ENCODE measurements at places on chromosomes 13 and 19.

DNA sequence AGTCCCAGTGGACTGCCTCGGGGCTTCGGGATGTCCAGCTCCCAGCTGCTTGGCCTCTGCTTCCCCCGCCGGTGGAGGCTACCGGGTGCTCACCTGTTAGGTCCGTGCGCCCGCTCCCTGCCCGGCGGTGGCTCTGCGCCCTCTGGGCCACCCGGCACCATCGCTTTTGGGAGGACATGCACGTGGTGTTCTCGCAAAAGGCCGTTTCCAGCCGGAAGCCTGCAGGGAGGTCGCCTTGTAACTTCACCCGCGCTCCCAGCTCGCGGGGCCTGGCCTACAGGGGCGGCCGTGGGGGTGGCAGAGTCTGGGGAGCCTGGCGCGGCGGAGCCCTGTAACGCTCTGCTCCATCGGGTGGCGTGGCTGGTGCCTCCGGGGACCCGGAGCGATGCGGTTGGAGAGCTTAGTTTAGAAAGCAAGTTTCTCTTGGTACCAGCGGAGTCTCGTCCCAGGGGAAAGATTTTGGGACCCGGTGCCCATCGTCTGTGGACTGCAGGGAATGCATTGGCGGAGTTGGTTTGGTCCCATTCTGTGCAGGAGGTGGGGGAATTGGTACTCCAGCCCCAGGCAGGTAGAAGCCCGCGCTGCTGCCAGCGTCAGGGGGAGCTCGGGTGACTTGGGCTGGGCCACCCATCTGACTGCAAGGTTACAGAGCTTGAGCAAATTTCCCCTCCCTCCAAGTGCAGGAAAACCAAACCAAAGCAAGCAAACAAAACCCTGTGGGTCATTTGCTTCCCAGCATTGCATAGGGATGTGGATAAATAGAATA lies 673 bp downstream of the SPATA13 start:
- no peak for DNase-seq

DNA sequence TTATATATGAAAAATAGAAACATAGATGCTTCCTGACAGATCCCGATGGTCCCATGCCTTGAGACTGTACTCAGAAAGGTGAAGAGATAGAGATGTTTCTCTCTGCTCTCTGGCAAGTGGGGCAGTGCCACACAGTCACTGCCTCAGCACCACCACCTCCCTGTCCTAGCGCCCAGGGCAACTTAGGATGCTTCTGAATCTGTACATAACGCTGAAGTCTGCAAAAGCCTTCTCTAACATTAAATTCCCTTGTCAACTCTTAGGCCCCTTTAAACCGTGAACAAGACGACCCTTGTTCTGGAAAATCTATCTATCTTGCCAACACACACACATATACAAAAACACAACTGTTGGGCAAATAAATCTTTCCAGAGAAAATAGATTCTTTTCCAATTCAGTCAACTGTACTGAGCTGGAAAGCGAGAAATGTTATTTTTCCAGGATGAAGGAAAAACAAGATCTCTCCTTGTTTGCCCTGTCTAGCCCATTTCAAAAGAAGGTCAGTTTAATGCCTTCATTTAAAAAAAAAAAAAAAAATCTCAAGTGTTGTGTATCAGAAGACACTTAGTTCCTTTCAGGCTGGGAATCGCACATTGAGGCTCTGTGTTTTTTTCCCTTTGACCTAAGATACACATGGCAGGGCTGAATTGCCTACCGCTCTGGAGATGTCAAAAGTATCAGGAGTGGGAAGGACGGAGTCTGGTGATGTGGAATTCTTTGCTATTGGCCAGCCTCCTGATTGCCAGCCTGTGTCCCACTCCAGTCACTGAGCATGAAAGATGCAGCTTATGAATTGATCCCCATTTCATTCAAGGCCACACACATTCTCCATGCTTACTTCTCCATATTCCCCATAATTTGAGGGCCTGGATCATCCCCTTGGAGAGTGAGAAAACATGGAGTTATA lies 241.4 kb downstream of the LACC1 start:
- DNase-seq = no peak

DNA sequence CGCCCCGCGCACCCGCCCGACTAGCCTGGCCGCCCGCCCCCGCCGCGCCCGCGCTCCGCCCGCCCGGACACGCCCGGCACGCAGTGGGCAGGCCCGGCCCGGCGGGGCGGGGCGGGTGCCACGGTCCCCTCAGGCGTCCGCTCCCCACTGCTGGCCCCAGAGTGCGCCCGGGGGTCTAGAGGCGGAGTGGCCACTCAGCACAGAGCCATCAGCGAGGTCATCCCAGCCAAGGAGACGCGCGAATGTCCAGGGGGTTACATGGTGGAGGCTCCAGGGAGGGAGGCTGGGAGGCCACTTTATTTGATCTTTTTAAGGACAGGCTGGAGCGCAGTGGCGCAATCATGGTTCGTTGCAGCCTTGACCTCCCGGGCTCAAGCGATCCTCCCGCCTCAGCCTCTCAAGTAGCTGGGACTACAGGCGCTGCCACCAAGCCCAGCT lies 236 bp upstream of the TINCR start:
- no peak for DNase-seq

GRCh38 chr13:25743421-25743820 lies 308.4 kb downstream of the SHISA2 start:
- no peak for DNase-seq

DNA sequence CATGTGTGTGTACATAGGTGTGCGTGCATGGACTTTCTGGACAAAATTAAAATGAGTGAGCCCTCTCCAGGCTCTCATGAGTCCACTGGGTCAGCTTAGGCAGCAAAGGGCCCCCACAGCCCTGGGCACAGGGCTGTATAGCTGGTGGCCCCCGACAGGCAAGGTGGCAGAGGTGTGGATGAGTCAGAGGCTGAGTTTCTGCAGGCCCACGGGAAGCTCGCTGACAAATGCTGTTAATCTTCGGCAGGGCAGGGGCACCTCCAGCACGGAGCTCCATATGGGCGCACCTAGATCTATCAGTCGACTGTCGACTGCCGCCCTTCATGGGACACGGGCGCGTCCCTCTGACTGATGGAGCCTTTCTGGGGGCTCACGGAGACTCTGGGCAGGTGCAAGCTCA lies 181.1 kb downstream of the URI1 start:
- no peak for DNase-seq

DNA sequence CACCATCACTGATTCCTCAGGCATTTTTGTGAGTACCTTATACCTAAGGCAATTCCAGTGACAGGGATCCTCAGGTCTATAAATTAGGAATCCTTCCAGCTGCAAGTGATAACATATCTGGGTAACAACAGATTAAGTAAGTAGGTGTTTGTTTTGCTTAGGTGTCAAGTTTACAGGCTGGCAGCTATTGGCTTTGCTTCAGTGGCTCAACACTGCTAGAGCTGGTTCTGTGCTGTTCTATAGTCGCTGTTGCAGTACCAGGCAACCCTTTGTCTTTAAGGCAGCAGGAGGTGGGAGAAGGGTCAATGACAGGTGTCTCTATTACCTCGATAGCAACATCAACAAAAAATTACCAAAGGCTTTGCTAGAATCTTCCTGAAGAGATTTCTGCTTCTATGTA lies 27.0 kb downstream of the SLC10A2 start:
- DNase-seq = peak; percentile 37

GRCh38 chr19:41223431-41224234 lies 4.6 kb downstream of the AXL start:
- DNase-seq = no peak

DNA sequence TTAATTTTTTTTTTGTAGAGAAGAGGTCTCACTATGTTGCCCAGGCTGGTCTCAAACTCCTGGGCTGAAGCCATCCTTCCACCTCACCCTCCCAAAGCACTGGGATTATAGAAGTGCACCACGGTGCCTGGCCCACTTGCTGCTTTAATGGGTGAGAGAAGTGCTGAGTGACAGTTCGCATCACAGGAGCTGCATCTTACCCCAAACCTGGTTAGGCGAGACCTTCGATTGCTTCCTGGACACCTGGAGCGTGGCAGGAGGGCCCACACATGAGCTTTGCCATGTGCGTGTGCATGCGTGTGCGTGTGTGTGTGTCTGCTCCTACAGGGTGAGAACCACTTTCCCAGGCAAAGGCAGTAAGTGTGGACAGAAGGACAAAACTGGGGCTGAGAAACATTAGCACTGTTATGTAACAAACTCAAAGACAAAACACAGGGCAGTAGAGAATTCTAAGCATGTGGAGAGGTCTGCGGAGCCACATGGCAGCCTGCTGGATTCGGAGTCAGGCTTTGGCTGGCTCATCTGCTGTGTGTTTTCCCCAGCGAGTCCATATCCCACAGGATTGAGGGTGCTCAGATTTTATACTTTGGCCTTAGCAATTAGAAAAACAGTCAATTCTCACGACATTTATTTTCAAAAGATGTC lies 11.7 kb upstream of the MTIF3 start:
- DNase-seq = no peak

DNA sequence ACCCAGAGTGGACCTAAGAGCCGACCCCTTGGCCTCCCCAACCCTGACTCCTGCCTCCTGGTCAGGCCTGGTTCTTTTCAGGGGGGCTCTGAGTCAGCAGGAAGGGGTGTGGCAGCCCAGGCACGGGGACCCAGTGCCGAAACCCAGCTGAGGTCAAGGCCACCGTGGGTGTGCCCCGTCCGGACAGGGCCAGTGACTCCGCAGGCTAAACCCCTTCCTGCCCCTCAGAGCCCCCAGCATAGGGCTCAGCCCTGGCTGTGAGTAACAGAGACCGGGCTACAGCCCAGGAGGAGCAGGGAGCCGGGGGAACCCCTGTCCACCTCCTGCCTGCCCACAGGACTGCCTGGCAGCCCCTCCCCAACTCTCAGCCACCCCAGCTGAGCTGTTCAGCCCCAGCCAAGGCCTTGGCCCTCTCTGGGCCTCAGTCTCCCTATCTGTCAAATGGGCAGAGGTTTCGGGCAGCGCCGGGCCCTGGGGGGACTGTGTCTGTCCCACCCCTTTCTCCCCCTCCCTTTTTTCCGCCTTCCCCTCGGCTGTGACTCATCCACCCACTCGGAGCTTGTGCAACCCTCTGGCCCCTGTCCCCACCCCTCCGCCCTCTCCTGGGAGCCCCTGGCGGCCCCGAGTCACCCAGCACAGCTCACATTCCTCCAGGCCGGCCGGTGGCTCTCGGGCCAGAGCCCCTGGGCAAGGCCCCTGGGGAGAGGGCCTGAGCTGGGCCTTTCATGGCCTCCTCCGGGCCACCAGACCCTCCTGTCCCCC lies 8.6 kb downstream of the ZBTB7A start:
- DNase-seq = no peak

GRCh38 chr13:69389899-69390298 lies 717.7 kb upstream of the ATXN8OS start:
- DNase-seq = no peak

- no peak for DNase-seq
These were observed 1.9 kb upstream of the RHPN2 start for GRCh38 chr19:33066543-33066942.

- no peak for DNase-seq
These were observed 14.5 kb downstream of the KLK4 start for GRCh38 chr19:50896591-50897190.

GRCh38 chr13:44730851-44731250 lies 154.7 kb upstream of the TSC22D1 start:
- no peak for DNase-seq

- no peak for DNase-seq
These were observed 2.1 kb downstream of the HAMP start for GRCh38 chr19:35284153-35285094.

DNA sequence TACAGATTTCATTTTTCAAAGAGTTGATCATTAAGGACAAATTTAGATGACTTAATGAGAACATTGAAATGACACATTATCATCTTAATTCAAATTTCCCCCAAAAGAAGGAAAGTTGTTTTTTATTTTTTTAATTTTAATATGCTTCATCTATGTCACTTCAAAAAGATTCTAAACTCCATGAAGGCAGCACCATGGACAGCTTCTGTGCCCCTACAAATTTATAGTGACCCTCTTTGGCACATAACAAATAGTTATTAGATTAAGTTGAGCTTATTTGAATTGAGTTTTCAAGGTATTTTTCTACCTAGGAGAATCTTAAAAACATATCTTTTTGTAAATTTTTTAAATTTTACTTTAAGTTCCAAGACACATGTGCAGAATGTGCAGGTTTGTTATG lies 198.6 kb downstream of the DCT start:
- DNase-seq = no peak

GRCh38 chr19:12156223-12157058 lies at the start of gene ZNF625:
Gene ZNF625, minus strand, starts transcription at chr19:12156734. Its CDS starts 176 bp downstream, at chr19:12156558.
- DNase-seq = peak; percentile 91

DNA sequence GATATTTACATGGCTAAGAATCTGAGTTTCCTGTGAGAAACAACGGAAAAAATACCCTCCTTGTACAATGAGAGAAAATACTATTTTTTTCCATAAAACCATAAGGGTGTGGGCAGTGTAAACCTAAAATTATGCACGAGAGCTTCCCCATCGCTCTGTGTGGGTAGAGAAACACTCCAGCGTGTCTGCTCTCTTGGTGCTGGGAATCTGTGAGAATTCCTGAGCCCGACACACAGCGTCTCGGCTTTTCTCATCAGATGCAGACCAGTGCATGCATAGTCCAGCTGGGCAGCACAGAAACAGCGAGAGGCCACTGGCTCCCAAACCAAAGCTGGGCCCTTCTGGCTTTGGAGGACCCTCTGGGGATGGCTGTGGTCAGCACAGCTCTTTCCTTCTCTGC lies 12.0 kb downstream of the PLPP2 start:
- DNase-seq = no peak

- DNase-seq = no peak
These were observed 20.4 kb upstream of the ZNF83 start for GRCh38 chr19:52658595-52658994.

DNA sequence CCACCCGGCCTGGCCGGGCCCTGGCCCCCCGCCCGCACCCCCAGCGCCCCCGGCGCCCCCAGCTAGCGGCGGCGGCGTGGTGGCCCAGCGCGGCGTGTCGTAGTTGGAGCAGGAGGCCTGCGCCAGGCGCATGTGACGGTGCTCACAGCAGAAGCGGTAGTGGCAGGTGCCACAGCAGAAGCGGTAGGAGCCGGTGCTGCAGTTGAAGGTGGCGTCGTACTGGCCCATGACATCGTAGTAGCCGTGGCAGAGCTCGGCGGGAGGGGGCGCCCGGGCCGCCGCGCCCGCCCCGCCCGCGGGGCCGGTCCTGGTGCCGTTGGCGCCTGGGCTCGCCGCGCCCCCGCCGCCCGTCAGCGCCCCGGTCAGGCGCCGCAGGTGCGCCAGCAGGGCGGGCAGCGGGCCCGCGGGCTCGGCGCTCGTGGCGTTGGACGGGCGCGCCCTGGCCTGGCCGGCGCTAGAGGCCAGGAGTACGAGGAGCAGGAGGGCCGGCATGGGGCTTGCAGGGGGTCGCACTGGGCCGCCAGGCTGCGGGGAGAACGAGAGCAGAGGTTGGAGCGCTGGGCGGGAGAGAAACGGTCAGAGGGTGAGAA lies 633 bp downstream of the SHISA7 start:
- no peak for DNase-seq

GRCh38 chr13:104954210-104954609 lies 1581.3 kb downstream of the EFNB2 start:
- DNase-seq = no peak

DNA sequence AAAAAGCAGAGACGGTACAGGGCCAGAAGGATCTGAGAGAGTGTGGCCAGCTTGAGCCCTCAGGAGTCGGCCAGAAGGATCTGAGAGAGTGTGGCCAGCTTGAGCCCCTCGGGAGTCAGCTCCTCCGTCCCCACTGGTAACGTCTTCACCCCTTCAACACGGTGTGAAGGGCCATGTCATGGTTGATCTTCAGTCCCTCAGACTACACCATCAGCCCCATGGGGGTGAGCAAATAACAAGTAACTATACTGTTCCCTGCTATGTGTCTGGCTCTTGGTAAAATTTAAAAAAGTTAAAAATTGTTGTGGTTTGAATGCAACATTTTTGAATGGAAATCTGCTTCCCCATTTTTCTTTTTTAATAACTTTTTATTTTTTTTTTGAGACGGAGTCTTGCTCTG lies 1.6 kb upstream of the ZNF8 start:
- no peak for DNase-seq
